ENCODE measurements at places on chromosomes 6 and 20.

- no peak for DNase-seq
Observed at GRCh38 chr6:117411474-117411873, 14.3 kb downstream of the ROS1 start.

GRCh38 chr20:44849703-44850102, 35.8 kb upstream of the YWHAB start:
- no peak for DNase-seq

GRCh38 chr6:62035952-62036351, 250.1 kb downstream of the KHDRBS2 start:
- no peak for DNase-seq

DNA sequence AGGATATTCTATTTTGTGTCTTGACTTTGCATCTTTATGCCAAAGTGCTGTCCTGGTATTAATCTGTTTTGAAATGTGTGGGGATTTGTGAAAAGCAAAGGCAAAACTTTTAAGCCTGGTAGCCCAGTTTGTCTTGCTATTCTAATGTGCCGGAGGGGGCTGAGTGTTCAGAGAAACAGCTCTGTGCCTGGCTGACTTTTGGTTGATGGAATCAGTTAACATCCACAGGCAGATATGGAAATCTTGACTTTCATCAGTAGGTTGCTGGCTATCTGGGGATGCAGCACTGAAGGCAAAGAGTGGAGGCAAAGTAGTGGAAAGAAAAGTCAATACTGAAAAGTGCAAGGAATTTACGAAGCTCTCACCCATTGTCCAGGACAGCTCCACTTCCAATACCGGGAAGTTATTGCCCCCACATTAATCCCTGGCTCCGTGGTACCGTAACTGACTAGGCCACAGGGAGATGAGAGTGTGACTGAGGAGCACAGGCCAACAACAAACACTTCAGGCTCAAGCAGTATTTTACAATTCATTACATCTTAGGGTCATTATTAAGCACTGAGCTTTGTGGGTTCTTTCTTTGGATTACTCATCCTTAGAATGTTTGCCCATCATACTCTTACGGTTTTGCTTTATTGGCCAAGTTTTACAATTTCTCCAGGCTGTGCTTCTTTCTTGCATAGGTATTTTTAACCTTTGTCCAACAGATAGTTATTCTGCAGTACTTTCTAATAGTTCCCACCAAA, 164.6 kb downstream of the MTFR2 start:
- DNase-seq, result no peak

GRCh38 chr20:17648791-17649730, 33.0 kb downstream of the RRBP1 start:
- DNase-seq, result peak; percentile 54

Measured in HEK293T (cell line).